ENCODE measurements at places on chromosomes 16 and 17. TPM values are rescaled to one million over a fixed set of nuclear protein-coding genes. Genes with fewer than 3 reads are reported as not detected.

The NTN1 gene
- 0.60 TPM for total RNA-seq

The PIK3R6 gene
- 9.8 TPM for total RNA-seq

- H3K27me3 ChIP-seq, result no peaks in the 10 kb centered on the region
- no peak overlapping the region for H3K27ac ChIP-seq
- no peaks in the 10 kb centered on the region for H3K4me1 ChIP-seq
- H3K4me3 ChIP-seq, result no peak overlapping the region
Measured at GRCh38 chr17:70336411-70336810, 167.1 kb downstream of the KCNJ2 start.

DNA sequence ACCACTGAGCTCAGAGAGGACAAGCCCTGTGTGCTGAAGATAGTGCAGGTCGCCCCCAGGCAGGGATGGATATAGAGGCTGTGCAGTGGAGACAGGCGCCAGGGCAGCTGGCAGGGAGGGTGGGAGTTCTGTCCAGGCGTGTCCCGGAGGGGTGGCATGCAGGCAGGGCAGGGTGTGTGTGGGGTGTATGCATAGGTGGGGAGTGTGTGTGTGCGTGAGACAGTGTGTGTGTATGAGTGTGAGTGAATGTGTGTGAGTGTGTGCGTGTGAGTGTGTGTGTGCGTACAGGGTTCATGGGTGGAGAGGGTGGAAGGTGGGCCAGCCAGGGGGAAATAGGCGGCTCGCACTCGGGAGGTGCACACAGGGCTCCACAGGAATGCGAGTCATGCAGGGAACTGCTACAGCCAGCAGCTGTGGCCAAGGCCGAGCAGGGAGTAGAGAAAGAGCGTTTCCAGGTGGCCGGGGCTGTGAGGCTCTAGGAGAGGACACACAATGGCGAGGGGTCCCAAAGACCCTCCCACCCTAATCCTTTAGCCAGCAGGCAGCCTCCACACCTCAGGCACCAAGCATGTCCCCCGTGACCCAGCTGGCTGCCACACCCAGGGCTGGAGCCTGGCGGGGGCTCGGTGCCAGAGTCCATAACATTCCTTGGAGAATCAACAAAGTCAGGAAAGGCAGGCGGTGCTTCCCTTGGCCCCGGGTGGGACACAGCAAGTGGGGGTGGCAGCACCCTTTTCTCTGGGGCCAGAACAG, 4.6 kb downstream of the PLCD3 start:
- H3K4me1 ChIP-seq, result peaks cover 3% of the 10 kb centered on the region
- H3K27ac ChIP-seq, result no peak overlapping the region
- H3K27me3 ChIP-seq, result peaks cover 10% of the 10 kb centered on the region
- DNase-seq, result no peak
- no peaks in the 10 kb centered on the region for H3K36me3 ChIP-seq

DNA sequence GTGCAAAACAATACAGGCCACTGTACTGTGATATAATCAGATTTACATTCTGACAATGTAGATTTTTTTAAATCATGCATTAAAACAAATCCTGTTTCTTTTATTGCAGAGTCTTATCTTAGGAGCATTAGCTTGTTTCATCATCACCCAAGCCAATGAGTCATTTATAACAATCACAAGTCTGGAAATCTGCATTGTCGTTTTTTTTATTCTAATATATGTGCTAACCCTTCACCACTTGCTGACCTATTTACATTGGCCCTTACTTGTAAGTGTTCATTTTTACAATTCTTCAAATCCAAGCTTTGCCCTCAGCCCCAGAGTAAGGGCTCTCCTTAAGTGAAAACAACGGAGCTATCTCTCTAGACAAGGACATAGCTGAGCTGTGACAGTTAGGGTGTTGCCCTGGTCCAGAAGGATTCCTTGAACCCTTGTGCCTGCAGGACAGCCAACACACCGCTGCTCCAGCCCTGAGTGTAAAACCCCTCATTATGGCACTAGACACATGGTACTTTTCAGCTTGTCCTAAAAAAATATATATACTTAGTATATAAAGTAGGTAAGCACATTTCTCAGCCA, 3.7 kb downstream of the CMTM1 start:
- H3K36me3 ChIP-seq, result peaks cover 60% of the 10 kb centered on the region
- H3K4me3 ChIP-seq, result no peak overlapping the region
- no peak overlapping the region for H3K27ac ChIP-seq

The GRIN2A gene
- total RNA-seq, result not detected

DNA sequence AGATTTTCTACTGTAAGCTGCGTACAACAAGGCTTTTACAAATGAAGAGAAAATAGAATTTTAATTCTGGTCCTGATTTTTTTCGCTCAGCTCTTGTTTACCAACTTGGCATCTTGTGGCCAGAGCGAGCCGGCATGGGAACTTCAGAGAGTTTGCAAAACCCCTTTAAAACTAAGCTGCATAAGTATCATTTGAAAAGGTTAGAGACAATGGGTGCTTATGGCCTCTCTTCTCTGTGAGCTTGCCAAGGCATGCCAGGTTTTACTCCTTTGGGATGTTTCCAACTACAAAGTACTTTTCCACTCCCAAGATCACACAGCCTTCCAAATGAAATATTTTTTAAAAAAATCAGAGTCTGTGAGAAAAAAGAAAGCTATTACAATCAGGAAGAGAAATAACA, 62.4 kb upstream of the FA2H start:
- H3K4me1 ChIP-seq, result no peaks in the 10 kb centered on the region
- H3K27me3 ChIP-seq, result no peaks in the 10 kb centered on the region
- H3K27ac ChIP-seq, result no peak overlapping the region
- DNase-seq, result no peak

DNA sequence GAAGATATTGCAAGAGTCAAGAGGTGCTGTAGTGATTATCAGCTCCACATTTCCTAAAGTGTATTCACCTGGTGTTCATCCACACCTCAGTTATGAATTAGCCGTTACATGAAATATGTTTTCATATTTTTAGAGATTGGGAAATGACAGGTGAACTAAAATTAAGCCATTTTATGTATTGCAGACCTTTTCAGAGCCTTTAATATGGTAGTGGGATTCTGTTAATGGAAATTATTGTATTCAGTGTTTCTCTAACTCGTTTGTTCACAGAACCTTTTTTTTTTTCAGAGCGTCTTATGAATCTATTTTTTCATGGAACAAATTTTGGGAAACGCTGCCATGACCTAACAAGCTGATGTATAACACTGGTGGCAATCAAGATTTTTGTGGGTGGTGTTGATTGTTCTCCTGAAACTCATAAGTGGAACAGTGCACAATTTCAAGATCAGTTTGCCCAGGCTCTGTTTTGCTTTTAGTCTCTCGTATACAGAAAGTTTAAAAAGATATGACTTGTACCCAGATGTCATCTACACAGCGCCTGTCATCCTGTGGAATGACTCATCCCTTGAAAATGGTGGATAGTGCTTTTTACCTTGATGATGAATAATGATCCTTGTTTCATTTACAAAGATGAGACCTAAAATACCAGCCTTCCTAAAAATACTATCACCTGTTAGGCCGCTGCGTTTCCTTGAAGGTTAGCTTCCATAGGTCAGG, 88.8 kb downstream of the ARHGAP44 start:
- DNase-seq, result no peak
- no peaks in the 10 kb centered on the region for H3K27me3 ChIP-seq
- no peaks in the 10 kb centered on the region for H3K36me3 ChIP-seq

Data from activated T-helper 2 cell treated with anti-CD3 and anti-CD28 coated beads, Interferon-gamma antibody, Interleukin-2, Interleukin-4, amounts not matched to agents 10 μg/mL and 5 μg/mL and 100 μg/mL, durations not matched to agents 14 hours and 24 hours and 36 hours (primary cell).